ENCODE measurements at places on chromosomes 13 and 19.

DNA sequence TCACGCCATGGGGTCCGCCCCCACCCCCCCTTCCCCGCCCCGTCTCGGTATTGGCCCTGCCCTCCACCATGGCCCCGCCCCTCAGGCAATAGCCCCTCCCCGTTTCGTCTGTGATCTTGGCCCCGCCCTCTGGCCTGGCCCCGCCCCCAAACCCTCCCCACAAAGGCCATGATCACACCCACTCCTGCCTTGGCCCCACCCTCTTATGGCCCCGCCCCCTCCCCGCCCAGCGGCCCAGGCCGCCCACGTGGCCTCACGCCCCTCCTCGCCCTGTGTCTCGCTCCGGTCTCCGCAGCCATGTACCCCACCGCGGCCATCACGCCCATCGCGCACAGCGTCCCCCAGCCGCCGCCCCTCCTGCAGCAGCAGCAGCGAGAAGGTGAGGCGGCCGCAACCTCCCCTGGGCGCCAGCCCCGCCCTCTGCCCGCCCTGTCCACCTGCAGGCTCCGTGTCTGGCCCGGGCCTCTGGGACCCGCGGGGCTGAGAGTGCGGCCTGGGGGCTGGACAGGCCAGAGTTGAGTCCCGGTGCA, 61.3 kb downstream of the CELF5 start:
- DNase-seq: peak; percentile 85

GRCh38 chr19:2270423-2271233, 11.3 kb downstream of the PEAK3 start:
- DNase-seq: peak; percentile 67

DNA sequence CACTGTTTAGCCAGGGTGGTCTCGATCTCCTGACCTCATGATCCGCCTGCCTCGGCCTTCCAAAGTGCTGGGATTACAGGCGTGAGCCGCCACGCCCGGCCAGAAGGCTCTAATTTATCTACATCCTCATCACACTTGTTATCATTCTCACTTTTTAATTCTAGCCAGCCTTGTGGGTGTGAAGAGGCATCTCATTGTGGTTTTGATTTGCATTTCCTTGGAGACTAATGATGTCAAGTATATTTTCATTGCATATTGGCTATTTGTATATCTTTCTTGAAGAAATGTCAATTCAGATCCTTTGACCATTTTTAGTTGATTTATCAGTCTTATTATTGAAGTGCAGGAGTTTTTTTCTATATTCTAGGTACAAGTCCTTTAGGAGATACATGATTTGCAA, 27.7 kb upstream of the HIF3A start:
- DNase-seq: no peak

DNA sequence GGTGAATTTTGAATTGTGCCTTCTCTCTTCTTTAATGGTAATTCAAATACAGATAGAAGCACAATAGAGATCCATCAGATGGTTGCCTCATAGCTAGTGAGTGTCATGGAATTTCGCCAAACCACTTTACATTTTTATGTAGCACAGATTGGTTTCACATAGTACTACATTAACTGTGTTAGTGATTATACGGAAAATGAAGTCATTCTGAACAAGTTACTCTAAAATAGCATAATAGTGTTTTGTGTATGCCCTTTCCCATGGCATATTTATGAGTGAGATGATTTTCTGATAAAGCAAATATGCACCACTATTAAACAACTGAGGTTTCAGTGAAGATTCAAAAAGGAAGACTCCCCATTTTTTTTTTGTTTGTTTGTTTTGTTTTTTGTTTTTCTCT, 1623.5 kb downstream of the PCDH9 start:
- DNase-seq: no peak

DNA sequence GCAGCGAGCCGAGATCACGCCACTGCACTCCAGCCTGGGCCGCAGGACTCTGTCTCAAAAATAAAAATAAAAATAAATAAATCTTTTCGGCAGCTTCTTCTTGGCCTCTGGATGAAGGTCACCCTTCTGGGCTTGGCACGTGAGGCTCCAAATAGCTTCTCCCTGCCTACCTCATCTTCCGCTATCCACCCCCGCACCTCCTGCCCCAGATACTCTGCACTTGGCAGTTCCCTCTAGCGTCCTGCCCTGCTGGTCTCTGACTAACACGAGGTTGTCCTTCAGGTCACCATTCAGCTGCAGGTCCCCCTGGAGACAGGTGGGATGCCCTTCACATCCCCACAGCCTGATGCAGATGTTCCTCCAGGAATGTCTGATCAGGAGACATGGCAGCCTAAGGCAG, 8.5 kb upstream of the CCL25 start:
- no peak for DNase-seq

- DNase-seq: no peak
Measured at GRCh38 chr13:100809129-100809390, 134.5 kb upstream of the TMTC4 start.

- no peak for DNase-seq
Measured at GRCh38 chr13:90281709-90282108, 1065.8 kb upstream of the MIR17HG start.

DNA sequence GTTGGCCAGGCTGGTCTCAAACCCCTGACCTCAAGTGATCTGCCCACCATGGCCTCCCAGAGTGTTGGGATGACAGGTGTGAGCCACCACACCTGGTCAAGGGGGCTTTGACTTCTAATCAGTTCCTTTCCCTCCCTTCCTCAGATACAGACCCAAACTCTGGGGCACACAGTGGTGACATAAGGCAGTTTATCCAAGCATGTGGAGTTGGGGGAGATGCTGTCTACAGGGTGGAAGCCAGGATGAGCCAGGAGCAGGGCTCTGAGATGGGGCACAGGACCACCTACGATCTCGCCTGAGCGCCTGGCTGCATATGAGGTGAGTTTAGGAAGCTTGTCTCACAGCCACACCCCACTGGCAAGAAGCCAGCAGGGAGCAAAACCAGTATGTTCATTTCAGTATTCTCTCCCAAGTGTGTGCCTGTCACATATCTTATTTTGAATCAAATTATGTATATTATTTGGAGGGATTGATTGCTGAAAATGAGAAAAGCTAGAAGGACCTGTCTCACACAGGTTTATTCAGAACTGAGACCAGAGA, 67.7 kb downstream of the KCTD15 start:
- DNase-seq: no peak

DNA sequence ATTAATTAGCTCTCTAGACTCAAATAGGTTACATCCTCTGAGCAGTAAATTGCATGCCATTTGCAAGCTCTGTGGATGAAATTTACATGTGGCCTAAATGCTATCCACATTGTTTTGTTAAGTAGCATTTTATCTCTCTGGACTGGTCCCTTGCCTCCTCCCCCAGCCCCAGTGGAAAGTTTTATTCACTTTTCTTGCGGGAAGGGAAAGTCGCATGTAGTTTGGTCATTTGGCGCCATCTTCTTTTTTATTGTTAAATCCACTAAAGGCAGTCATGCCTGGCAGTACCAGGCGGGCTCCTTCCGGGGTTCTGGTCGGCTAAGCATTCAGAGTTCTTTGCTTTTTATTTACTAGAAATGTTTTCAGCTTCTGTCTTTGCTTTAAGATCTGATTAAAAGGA, 188.7 kb downstream of the TM9SF2 start:
- no peak for DNase-seq

GRCh38 chr19:10552510-10553053, 8.9 kb downstream of the ATG4D start:
- DNase-seq: no peak

GRCh38 chr19:52748336-52748950, 13.6 kb upstream of the ZNF611 start:
- DNase-seq: no peak

Measured in stimulated activated CD4-positive, alpha-beta T cell treated with anti-CD3 and anti-CD28 coated beads, Interleukin-4, amount 100 ng/mL, for 48 hours (primary cell).